ENCODE measurements at places on chromosomes 7 and 10.
A peak's percentile ranks its signal among the peaks of the same experiment; 100 is the strongest.

DNA sequence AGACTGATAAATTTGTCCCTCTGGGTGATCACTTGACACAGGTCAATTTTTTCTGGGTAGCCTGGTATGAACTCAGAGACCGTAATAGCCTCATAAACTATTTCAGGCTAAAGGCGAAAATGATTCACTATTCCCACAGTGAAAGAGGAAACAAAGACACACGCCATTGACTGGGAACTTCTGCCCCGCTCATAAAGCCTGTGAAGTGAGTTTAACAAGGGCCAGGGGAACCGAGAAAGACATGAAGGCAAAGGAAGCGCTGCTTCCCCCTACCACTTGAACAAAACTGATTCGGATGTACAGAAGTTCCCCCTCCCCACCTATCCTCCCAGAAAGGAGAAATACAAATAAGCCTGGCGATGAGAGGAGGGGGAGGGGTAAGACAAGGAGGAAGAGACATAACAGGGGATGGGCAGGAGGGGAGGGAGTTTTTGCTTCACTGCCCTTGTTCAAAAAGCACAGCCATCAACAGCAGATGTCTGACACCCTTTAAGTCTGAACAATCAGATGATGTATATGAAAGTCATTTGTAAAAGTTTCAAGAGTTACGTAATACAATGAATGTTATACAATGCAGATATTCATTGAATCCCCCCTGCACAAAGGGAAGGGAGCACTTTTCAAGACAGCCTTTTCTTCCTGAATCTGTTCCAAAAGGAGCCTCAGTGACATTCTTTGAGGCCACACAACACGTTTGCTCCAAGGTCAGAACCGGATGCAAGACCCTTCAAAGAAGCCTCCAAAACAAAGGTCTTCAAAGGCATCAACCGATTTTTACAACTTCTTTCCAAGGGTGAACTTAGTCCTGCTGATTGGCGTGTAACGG lies 734 bp downstream of the ABCB4 start:
- H3K27ac ChIP-seq, result no peak overlapping the region
- peaks cover 14% of the 10 kb centered on the region for H3K4me1 ChIP-seq
- DNase-seq, result no peak
- peak overlapping the region; percentile 32 for H3K4me3 ChIP-seq

DNA sequence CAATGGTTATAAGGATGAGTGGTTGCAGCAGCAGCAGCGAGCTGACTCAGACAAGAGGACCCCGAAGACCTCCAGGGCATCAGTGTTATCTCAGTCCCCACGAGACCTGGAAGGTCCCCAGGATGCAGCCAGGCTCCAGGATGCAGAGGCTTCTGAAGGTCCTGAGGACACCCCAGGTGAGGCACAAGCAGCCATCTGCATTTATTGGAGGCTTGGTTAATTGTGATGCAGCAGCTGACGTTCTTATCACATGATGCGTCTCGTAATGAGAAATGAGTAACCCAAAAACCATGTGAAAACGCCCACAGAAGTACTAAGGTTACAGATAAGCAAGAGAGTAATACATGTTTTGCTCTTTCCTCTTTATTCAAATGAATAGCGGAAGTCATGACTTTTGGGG lies 17.4 kb downstream of the C7orf57 start:
- H3K4me3 ChIP-seq, result no peak overlapping the region
- no peaks in the 10 kb centered on the region for H3K4me1 ChIP-seq
- H3K27me3 ChIP-seq, result no peaks in the 10 kb centered on the region

DNA sequence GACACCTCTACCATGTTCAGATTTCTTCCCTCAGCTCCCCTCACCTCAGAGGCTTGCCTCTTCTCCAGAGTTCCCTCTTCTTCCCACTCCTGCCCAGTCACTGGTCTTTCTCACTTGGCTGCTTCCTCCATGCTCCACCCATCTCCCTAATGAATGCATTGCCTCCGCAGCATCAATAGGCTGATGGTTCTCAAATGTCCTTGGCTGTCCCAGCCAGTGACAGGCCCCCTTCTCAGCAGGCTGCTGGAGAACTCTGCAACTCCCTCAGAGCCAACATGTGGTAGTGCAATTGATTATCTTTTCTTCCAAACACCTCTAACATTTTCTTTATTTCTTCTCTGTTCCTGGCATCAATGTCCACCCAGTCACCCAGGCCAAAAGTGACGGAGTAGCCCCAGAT lies 218.2 kb downstream of the RELN start:
- no peaks in the 10 kb centered on the region for H3K36me3 ChIP-seq
- H3K4me3 ChIP-seq, result no peak overlapping the region
- no peaks in the 10 kb centered on the region for H3K4me1 ChIP-seq
- H3K27me3 ChIP-seq, result no peaks in the 10 kb centered on the region

DNA sequence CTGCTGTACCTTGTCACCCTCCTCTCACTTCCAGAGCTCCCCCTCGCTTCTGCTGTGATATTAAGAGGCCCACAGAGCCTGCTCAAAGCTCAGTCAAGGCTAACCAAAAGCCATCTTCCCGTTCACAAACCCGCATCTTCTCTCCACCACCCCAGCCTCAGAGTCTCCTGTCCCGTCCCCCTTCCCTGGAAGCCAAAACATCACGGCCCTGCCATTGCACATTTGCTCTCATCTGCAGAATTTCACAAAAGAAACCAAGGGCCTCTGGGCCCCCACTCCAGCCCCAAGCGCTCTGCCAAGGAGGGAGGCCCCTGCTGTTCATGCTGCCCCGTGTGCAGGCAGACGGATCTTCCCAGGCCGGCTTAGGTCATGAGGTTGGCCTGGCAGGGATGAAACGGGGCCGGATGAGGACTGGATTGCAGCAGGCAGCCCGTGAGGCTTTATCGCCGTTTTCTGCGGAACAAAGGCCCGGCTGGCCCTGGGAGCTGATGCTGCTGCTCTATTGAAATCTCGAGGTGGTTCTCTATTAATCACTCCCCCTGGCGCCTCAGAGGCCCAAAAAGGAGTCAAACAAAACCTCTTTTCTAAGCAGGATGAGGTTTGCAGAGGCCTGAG lies 31.6 kb upstream of the FOXK1 start:
- no peak overlapping the region for H3K4me3 ChIP-seq
- H3K4me1 ChIP-seq, result no peaks in the 10 kb centered on the region
- no peak overlapping the region for H3K27ac ChIP-seq
- no peaks in the 10 kb centered on the region for H3K27me3 ChIP-seq

DNA sequence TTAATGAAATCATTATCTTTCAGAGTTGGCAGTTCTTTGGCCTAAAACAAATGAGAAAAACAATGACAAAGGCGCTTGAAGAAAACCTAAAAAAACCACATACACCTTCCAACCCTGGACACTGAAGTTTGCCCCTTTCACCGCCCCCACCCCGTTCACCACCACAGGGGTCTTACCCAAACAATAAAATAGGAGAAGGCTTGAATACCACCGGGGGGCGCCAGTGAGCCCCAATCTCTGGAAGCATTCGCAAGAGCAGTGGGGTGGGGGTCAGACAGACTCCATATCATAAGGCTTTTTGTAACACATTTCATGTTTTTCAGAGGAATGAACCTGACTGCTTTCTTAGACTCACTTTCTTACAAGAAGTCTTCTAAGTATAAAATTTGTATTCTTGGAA lies 163.6 kb downstream of the PIP4K2A start:
- DNase-seq, result peak; percentile 72
- H3K36me3 ChIP-seq, result peaks cover 42% of the 10 kb centered on the region
- no peak overlapping the region for H3K4me3 ChIP-seq
- H3K27ac ChIP-seq, result no peak overlapping the region
